ENCODE measurements at places on chromosomes 5 and 9. TPM values are rescaled to one million over a fixed set of nuclear protein-coding genes. Genes with fewer than 3 reads are reported as not detected.

DNA sequence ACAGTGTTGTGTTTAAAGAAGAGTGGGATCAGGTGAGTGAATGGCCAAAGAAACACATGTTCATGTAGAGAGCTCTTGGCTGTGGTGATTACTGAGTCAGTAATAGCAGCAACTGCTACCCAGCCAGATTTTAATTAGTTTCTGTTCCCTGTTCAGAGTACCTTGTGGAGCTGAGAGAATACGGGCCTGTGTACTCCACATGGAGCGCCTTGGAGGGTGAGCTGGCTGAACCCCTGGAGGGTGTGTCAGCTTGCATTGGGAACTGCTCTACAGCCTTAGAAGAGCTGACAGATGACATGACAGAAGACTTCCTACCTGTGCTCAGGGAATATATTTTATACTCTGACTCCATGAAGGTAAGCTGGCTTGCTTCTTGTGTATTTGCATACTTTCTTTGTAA is 52.3 kb downstream of the SLC46A2 start:
- no peak for DNase-seq
- peaks cover 20% of the 10 kb centered on the region for H3K36me3 ChIP-seq
- H3K4me3 ChIP-seq: no peak overlapping the region
- H3K27ac ChIP-seq: no peak overlapping the region
- no peaks in the 10 kb centered on the region for H3K27me3 ChIP-seq

Gene TMEM215
- not detected for total RNA-seq

Gene STPG3
- total RNA-seq: not detected

GRCh38 chr5:113274836-113275414 is 159.9 kb downstream of the TSSK1B start:
- H3K36me3 ChIP-seq: no peaks in the 10 kb centered on the region
- no peaks in the 10 kb centered on the region for H3K27me3 ChIP-seq
- no peak overlapping the region for H3K27ac ChIP-seq
- no peak overlapping the region for H3K4me3 ChIP-seq

DNA sequence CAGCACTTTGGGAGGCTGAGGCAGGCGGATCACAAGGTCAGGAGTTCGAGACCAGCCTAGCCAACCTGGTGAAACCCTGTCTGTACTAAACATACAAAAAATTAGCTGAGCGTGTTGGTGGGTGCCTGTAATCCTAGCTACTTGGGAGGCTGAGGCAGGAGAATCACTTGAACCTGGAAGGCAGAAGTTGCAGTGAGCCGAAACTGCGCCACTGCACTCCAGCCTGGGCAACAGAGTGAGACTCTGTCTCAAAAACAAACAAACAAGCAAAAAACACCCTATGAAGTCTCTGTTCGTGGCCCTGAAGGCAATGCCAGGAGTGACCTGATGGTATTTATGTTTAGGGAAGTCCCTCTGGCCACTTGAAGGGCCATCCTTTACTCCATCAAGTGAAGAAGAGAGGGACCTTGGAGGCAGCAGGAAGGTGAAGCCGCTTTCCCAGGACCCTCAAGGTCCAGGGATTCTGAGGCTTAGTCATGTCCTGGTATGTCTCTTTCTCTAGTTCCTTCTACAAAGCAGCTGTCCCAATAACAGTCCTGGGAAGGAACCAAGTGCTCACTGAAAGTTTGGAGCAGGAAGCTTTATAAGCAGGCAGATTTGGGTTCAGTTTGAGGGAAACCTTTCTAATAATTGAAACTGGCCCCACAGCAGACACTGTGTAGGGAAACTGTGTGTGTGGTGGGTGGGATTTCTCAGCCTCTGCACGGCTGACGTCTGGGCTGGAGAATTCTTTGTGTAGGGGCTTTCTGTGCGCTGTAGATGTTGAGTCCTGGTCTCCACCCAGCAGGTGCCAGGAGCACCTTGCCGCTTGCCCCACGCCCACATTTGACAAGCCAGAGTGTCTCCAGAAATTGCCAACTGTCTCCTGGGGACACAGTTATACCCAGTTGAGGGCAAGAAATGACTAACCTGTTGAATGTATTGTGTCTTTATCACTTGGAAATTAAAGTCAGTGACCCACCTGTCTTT is 12.5 kb downstream of the PHF2 start:
- H3K36me3 ChIP-seq: no peaks in the 10 kb centered on the region
- DNase-seq: no peak
- no peak overlapping the region for H3K27ac ChIP-seq
- H3K4me3 ChIP-seq: no peak overlapping the region

GRCh38 chr9:85215416-85215815 is 526.3 kb downstream of the AGTPBP1 start:
- H3K27me3 ChIP-seq: peaks cover 5% of the 10 kb centered on the region
- DNase-seq: no peak
- no peaks in the 10 kb centered on the region for H3K4me1 ChIP-seq
- no peak overlapping the region for H3K4me3 ChIP-seq
- H3K36me3 ChIP-seq: no peaks in the 10 kb centered on the region

Gene SCGB3A2
- total RNA-seq: not detected

DNA sequence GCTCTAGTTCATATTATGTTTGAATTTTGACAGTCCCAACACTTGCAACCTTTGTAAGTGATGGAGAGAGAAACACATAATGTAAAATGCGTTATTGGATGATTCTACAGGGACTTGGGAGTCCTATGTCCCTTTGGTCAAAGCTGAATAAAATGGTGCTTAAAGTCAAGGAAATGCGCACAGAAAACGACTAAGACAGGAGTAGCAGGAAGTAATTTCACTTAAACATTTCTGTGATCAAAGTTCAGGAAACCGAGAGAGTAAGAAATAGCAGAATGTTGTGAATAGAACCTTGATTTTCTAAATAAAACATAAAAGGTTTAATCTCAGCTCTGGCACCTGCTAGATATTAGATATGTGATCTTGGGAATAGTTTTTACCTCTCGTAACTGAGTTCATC is 2339.2 kb downstream of the MAT2B start:
- DNase-seq: no peak
- no peaks in the 10 kb centered on the region for H3K36me3 ChIP-seq
- no peak overlapping the region for H3K4me3 ChIP-seq
- no peaks in the 10 kb centered on the region for H3K4me1 ChIP-seq
- H3K27me3 ChIP-seq: no peaks in the 10 kb centered on the region

DNA sequence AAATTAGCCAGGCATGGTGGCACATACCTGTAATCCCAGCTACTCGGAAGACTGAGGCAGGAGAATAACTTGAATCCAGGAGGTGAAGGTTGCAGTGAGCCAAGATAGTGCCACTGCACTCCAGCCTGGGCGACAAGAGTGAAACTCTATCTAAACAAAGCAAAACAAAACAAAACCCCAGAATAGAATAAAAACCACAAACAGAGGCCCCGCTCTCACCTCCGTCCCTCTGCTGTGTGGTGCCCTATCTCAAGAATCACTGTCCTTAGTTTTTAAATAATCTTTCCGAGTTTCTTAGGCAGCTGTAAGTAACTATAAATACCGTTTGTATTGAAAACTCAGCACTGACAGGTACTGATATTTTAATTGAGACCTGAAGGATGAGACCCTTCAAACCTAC is 42.7 kb upstream of the IER5L start:
- H3K4me1 ChIP-seq: 0 out of 2 replicates have a peak, but pooled peaks cover 6% of the 10 kb centered on the region
- H3K36me3 ChIP-seq: no peaks in the 10 kb centered on the region
- DNase-seq: no peak
- H3K27me3 ChIP-seq: no peaks in the 10 kb centered on the region
- no peak overlapping the region for H3K27ac ChIP-seq
- no peak overlapping the region for H3K4me3 ChIP-seq

Gene DDX46
- 102 TPM for total RNA-seq

Gene PRSS3
- not detected for total RNA-seq

GRCh38 chr5:115898656-115899055 is 56.9 kb downstream of the AP3S1 start:
- no peak for DNase-seq
- H3K4me1 ChIP-seq: no peaks in the 10 kb centered on the region
- H3K27me3 ChIP-seq: no peaks in the 10 kb centered on the region
- H3K4me3 ChIP-seq: no peak overlapping the region
- peaks cover 14% of the 10 kb centered on the region for H3K36me3 ChIP-seq

GRCh38 chr9:655875-656274 is 185.6 kb upstream of the DMRT1 start:
- DNase-seq: no peak
- H3K27ac ChIP-seq: no peak overlapping the region
- no peaks in the 10 kb centered on the region for H3K36me3 ChIP-seq
- H3K4me1 ChIP-seq: peaks cover 4% of the 10 kb centered on the region
- no peak overlapping the region for H3K4me3 ChIP-seq
